ENCODE measurements at places on chromosomes 2 and 18. TPM values are rescaled to one million over a fixed set of nuclear protein-coding genes. Genes with fewer than 3 reads are reported as not detected.

SLC11A1 gene
- total RNA-seq: 2.1 TPM

FAP gene
- not detected for total RNA-seq

GPR55 gene
- 11.1 TPM for total RNA-seq

CCBE1 gene
- not detected for total RNA-seq

SCN1A gene
- not detected for total RNA-seq

TRIM43 gene
- total RNA-seq: not detected

EVX2 gene
- not detected for total RNA-seq

WNT10A gene
- total RNA-seq: 1.5 TPM
